SK-N-SH treated with all-trans-retinoic acid at 6 μM for 48 hours (cell line): ENCODE measurements at places on chromosomes 7 and 10.

DNA sequence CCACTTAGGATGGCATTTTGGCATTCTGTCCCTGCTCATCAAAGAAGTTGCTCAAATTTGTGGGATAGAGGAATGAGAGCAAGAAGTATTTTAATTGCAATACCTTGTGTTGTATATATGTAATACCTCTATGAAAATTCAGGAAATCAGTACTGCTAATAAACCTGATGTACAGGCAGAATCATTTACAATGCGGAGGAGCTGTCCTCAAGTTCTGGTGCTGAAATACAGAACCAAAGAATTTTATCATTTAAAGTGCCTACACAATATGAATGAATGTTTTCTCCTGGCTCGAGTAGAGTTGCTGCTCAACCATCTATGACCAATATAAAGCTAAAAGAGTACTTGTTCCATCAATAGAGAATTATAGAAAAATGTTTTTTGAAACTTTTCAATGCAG, 305.8 kb downstream of the PLXNA4 start:
- no peak for ATAC-seq

- peak; percentile 30; the same call in 2 of the 3 replicates for ATAC-seq
These were observed 153.1 kb downstream of the TRIL start for GRCh38 chr7:28804990-28805389.

GRCh38 chr7:44159824-44160630, 18.9 kb upstream of the MYL7 start:
- ATAC-seq: no peak

GRCh38 chr10:24136070-24136469, 72.9 kb upstream of the KIAA1217 start:
- ATAC-seq: peak; percentile 81

DNA sequence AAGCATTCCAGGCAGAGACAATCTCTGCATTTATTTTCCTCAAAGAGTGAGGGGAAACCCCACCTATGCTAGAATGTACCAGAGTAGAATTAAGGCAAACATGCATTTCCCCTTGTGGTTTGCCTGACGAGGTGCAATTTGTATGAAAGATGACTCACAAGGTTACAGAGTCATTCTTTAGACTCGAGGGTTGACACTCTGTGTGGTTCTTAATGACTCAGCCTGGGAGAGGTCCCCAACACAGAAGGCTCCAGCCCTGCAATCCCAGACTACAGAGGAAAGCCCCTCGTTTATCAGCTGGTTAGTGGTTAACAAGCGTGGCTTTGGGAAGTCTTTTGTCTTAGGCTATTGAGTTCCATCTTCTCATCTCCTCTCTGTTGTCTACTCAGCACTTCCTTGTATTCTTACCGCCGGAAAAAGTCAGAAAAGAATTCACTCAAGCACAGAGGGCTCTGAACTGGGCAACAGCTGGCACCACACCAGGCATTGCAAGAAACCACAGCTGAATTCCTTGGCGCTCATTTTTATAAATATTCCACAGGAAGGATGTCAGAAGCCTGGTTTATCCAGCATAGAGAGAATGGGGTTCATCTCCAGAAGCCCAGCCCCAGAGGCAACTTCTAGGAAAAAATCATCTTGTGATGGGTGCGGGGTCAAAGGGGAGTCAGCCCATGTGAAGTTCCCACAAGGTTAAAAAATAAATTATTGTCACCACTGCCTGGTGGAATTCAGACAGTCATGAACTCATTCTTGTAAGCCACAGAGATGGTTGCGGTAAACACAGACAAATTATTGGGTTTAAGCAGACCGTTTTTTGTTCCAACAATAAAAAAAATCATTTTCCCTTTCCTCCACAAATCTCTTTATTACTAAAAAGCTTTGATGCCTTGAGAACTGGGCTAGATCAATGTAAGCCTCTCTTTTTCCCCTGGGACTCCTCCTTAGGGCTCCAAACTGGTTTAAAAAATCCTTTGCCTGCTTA, 24.5 kb upstream of the SVIL start:
- peak; percentile 89 for ATAC-seq

- ATAC-seq: no peak
These were observed 10.8 kb downstream of the ADAMTS14 start for GRCh38 chr10:70682920-70683600.

- peak; percentile 44 for ATAC-seq
These were observed 120.4 kb downstream of the PKD1L1 start for GRCh38 chr7:47827871-47828270.

GRCh38 chr10:43218951-43219837, 47.7 kb downstream of the RASGEF1A start:
- no peak; the same call in 2 of the 3 replicates for ATAC-seq
